ENCODE measurements at places on chromosomes 12 and 14.

DNA sequence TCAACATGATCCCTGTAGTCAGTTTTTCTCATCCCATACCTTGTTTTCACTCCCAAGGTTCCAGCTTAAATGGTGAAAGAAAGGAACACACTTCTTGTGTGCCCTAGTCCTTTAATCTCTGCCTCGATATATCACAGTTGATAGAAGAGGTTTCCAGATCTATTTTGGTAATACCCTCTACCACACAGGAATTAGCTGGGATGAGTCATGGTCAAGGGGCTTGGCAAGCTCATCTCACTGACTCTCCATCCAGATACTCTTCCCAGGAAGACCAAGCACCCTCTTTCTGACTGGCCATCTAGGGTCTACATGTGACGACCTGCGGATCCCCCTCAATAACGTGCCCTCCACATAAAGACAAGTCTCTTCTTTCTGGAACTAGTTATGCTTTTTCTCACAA is 277.9 kb downstream of the ITPR2 start:
- DNase-seq = no peak

- DNase-seq = no peak
These were observed 25.6 kb downstream of the EGLN3 start for GRCh38 chr14:33925235-33925634.

- no peak for DNase-seq
These were observed 65.8 kb upstream of the RASSF3 start for GRCh38 chr12:64544371-64545080.

DNA sequence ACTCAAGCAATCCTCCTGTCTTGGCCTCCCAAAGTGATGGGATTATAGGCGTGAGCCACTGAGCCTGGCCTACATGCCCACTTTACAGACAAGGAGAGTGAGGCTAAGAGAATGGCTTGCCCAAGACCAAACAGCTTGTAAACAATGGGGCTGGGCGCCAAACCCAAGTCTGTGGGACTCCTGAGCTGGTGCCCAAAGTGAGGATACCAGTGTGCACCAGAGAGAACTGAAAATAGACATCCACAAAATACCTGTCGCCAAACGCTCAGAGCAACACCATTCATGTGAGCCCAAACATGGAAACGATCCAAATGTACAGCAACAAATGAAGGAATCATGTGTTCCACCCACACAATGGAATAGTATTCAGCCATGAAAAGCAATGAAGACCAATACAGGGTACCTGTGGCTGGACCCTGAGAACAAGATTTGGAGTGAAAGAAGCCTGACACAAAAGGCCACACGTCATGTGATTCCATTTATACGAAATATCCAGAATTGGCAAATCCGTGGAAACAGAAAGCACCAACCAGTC is 38.2 kb downstream of the CCNK start:
- no peak for DNase-seq

GRCh38 chr14:70873627-70874026 is 33.6 kb upstream of the PCNX1 start:
- DNase-seq = peak; percentile 34

DNA sequence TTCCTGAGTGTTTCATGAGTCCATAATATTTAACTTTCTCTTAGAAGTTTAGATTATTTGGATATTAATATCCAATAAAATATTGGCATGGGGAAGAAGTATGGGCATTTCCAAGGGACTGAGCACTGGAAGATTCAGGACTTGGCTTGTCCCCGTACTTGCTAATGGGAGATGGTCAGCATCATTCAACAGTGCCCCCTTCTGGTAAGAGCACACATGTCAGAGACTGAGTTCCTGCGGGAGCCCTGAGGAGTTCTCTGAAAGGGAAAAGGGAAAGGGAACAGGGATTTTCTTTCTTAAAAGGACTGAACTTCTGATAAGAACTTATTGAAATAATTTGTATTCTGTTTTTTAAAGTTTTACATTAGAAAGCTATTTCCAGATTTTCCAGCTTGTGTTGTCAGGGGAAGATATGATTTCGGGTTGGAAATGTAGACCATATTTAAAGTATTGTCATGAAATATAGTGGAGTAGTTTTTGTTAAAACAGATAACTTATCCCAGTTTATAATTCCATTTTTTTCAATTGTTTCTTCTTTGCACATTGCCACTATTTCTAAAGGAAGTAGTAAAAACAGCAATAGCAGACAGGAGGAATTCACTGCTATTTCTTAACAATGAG is 59.8 kb upstream of the C12orf71 start:
- peak; percentile 59 for DNase-seq

DNA sequence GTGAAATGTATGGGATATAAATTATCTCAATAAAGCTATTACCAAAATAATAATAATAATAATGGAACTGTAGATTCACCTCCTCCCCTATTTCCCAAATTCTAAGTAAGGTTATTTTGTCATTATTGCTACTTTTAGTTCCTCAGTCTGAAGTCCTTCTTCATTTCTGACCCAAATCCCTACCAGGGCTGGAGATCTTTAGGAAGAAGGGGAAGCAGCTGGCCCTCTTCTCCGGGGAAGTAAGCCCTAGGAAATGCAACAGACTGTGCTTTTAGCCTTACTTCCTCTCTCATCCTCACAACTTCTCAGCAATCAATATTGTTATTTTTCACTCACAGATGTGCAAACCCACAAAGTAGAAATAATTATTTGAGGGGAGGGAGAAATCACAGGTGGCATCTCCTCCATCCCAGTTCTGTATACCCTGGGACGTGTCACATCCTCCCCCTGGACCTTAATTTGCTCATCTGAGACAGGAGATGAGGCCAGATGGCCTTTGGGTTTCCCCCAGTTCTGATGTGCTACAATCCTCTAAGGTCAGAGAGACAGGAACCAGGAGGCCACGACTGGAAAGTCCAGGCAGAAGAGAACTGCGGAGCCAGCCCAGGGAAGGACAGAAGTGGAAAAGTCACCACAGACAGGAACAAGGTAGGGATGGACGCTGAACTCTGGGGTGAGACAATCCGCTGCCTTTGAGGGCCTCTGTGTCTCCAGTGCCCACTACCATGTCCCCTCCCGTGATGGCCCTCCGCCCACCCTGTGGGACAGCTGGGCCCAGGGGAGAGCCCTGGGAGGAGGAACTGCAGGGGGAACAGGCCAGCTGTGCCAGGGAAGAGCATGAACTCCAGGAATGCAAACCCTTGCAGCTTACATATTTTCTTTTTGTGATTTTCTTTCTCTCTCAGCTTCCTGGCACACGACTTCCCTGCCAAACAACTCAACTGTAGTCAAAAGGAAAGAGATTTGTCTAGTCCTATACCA is 10.6 kb upstream of the TNFRSF1A start:
- DNase-seq = no peak

DNA sequence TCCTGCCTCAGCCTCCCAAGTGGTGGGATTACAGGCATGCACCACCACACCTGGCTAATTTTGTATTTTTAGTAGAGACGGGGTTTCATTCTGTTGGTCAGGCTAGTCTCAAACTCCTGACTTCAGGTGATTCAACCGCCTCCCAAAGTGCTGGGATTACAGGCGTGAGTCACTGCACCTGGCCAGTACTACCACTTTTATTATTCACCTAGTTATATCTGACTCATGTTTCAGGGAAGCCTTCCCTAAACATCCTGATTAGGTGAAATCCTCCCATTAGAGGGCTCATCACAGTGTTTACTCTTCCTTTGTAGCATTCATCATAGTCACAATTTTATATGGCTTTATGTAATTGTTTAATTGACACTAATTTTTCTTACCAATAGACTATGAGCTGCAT is 295.3 kb upstream of the SOX5 start:
- DNase-seq = no peak

GRCh38 chr14:98210045-98210672 is 1061.8 kb downstream of the BCL11B start:
- DNase-seq = no peak

GRCh38 chr12:120055231-120056000 is 61.1 kb downstream of the RAB35 start:
- no peak for DNase-seq

DNA sequence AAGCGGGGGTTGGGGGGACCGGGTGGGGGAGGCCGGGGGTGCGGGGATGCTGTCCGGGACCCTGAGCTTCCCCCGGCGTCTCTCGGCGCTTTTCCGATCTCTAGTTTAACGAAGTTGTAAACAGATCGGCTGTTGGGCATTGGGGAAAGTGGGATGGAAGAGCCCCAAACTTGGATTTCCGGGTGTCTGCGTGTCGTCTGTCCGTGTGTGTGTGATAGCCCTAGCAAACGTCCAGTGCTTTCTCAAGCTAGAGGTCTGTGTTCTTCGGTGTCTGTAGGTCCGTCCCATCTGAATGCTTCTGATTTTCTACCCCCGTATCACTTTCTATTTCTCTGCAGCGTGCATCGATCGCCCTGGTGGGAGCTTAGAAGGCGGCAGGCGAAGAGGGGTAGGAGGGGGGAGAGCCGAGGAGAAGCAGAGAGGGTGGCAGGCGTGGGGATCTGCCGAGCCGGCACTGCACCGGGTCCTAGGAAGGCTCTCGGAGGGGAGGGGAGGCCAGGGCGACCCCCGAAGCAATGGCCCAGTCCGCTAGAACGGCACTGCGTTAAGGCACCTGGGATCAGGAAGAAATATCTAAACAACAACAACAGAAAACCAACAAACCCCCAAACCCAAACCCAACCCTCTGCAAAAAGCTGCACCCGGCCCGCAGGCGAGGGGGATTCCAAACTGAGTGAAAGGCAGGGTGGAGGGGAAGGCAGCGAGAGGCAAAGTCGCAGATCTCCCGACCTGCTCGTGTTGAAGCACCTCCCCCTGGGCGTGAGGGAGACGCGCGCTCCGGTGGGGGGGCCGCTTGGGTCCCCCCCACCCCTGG is 1.0 kb downstream of the KCNA1 start:
- DNase-seq = no peak

- no peak for DNase-seq
These were observed 164.1 kb downstream of the ATP23 start for GRCh38 chr12:58105225-58106119.

DNA sequence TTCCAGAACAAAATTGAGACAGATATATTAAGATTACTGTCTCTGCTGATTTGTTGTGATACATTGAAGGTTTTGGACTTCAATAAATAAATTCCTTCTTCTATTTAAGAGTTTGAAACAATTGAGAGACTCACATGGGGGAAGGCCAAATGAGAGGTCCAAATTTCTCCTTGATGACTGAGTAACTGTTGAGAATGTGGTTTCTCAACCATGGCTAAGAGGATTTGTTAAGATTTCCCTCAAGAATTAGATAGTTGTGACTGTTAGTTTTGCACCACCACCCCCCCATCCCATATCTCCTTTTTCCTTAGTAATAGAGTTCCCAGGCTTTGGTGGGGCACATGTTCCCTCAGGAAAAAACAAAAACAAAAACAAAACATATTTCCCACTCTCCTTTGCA is 47.7 kb upstream of the IGF1 start:
- DNase-seq = no peak

GRCh38 chr14:101903111-101903561 is 61.2 kb upstream of the DYNC1H1 start:
- no peak for DNase-seq

- no peak for DNase-seq
These were observed 89.7 kb downstream of the CAND1 start for GRCh38 chr12:67358781-67359338.

DNA sequence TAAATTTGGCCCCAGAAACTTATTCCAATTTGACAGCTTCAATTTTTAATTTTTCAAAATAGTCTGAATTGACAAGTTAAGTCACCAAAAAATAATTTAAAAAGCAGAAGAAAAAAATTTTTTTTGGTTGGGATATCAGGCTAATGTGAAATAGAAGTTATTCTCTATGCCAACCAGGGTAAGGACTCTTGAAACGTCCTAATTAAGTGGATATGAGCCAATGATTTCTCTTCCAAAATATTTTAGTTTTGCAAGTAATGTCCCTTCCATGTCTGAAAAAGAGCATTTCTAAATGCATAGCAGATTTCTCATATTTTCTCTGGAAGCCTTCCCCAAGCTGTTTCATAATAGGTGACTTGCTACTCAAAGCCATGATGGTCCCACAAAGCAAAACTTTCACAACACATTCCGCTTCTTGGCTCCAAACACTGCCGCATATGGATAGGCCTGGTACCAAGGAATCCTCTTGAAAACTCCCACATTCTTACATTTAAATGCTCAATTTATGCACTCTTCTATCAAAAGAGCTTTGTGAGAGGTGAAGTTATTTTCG is 65.1 kb downstream of the SIX6 start:
- no peak for DNase-seq

- no peak for DNase-seq
These were observed 26.5 kb downstream of the TCTN1 start for GRCh38 chr12:110640275-110641025.

GRCh38 chr12:120972870-120973543 is 5.3 kb upstream of the HNF1A start:
- no peak for DNase-seq

DNA sequence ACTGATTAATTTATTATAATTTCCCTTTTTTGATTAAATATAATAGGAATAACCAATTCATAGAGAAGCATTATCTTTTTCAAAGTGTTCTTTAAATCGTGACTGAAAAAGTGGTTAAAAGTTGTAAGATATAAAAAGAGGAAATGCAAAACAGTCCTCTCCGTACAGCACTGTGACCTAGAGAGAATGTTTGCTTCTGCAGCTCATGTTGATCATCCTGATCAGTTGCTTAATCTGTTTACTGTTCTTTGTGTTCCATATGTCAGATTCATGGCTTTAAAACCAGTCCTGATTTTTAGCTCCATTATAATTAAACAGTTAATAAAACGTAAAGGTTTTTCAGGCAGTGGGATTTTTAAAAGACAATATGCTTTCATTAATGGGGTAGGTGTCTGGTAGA is 4.7 kb downstream of the TTC8 start:
- DNase-seq = peak; percentile 51

DNA sequence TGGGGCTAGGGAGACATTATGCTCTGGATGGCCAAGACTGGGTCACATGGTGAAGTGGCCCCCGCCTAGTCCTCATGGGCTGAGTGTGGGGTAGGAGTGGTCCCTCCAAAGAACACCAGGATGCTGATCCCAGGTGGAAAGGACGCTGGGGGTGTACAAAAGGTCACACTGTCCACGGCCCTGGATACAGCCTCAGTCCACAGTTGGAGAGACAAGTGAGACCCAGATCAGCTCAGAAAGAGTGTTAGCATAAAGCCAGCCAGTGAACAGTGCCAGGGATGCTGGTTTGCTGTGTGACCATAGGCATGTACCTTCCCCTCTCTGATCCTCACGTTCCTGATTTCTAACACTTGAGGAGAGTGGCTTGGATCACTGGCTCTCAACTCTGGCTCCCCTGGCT is 13.4 kb upstream of the OAS2 start:
- no peak for DNase-seq

DNA sequence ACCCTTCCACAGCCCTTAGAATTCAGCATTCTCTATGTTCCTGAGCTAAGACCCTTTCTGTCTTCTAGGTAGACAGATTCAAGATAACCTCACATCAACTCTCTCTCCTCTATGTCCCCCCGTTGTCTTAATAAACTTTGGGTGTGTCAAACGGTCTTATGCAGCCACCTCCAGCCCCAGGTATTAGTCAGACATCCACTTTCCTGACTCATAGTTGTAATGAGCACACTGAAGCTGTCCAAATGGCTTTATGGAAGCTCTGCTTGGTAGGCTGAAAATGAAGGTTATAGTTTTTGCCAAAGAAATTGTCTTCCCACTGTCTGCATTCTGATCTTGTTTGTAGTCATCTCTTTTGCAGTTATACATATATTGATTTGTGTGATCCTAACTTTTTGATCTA is 482.0 kb downstream of the RMST start:
- DNase-seq = no peak
